NCI-H510A treated with DMSO at 0.1 percent for 48 hours (cell line): ENCODE measurements at places on chromosomes 4 and X.

DNA sequence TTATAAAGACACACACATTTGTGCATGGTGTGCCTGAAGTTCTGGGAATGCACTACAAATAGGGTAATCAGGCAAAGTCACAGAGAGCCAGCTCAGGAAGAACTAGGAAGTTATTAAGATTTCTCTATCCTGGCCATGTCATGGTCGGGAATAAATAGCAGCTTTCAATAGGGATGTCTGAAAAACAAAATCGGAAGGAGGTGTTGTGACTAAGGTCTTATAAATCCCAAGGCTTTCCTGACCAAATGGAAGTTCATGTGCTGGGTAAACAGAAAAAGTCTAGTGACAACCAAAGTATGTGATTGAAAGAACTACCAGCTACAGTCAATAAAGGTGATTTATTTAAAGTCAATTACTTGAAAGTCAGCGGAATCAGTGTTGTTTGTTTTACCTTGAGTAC is 262.5 kb upstream of the HS3ST1 start:
- no peak for DNase-seq

DNA sequence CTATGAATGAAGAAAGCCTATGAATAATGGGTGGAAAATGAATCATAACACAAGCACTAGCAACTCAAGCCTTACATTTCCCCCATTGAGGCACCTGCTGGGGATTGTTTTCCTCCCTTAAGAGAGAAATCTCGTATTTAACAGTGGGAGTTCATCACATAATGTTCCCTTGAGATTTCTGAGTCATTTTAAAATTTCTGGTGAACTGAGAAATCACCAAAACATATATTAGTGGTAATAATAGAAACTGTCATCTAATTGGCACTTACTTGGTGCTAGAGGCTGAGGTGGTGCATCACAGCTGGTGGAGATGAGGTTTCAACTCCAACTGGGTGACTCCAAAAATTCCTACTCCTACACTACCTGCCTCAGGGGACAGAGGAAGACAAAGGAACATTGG is 561.3 kb upstream of the LCORL start:
- no peak for DNase-seq

GRCh38 chr4:153485860-153486259 is 19.7 kb downstream of the TMEM131L start:
- peak; percentile 9 for DNase-seq

DNA sequence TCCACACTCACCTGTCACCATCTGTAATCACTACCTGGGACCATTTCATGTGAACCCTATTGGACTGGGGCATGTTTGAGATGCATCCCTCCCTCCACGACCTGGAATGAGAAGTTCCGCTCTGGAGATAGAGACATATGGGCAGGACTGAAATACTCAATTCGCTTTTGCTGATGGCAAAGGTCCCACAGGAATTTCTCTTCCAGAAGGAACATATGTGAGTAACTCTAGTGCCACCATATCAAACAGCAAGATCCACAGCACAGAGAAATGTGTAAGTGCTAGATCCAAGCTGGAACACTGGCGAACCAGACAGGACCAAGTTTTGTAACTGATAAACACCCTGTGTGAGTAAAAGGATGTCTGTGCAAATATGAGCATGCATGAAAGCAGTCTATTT is 43.9 kb downstream of the SEL1L3 start:
- no peak for DNase-seq

GRCh38 chr4:87835197-87835596 is 2.4 kb downstream of the MEPE start:
- DNase-seq, result no peak

- no peak for DNase-seq
Measured at GRCh38 chrX:136819031-136819703, 38.4 kb upstream of the ARHGEF6 start.

GRCh38 chr4:119765951-119766350 is 137.3 kb upstream of the PDE5A start:
- no peak for DNase-seq

GRCh38 chr4:6193399-6193798 is 7.0 kb downstream of the JAKMIP1 start:
- no peak for DNase-seq

DNA sequence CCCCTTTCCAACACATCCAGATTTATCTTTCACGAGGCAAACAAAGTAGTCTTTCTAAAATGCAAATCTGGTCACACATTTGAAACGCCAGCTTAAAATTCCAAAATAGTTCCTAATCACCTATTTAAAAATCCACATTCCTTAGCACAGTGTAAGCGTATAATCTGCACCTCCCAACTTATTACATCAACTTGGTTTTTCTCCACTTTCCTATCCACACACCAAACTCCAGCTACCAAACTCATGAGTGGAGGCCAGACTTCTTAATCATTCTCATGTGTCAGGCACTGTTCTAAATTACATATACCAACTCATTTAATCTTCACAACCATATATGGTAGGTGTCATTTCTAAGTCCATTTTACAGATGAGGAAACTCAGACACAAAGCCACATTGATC is 33.8 kb downstream of the ENOX2 start:
- no peak for DNase-seq

- DNase-seq, result no peak
Measured at GRCh38 chrX:154779261-154779660, 16.6 kb downstream of the DKC1 start.

DNA sequence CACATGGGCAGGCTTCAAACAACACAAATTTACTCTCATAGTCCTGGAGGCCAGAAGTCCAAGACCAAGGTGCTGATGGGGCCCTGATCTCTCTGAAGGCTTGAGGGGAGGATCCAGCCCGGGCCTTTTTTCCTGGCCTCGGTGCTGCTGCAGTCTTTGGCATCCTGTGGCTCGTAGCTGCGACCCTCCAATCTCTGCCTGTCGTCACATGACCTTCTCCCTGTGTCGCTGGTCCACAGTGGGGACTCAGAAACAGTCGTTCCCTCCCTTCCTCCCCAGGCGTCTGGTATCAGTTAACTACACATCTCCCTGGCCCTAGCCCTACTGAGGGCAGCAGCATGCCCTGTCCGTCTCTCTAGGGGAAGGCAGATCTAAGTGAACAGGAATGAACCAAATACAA is 19.1 kb upstream of the MSX1 start:
- DNase-seq, result no peak

GRCh38 chr4:164508771-164509170 is 245.2 kb upstream of the SMIM31 start:
- no peak for DNase-seq

- DNase-seq, result no peak
Measured at GRCh38 chrX:47563801-47564315, 2.9 kb downstream of the ARAF start.

DNA sequence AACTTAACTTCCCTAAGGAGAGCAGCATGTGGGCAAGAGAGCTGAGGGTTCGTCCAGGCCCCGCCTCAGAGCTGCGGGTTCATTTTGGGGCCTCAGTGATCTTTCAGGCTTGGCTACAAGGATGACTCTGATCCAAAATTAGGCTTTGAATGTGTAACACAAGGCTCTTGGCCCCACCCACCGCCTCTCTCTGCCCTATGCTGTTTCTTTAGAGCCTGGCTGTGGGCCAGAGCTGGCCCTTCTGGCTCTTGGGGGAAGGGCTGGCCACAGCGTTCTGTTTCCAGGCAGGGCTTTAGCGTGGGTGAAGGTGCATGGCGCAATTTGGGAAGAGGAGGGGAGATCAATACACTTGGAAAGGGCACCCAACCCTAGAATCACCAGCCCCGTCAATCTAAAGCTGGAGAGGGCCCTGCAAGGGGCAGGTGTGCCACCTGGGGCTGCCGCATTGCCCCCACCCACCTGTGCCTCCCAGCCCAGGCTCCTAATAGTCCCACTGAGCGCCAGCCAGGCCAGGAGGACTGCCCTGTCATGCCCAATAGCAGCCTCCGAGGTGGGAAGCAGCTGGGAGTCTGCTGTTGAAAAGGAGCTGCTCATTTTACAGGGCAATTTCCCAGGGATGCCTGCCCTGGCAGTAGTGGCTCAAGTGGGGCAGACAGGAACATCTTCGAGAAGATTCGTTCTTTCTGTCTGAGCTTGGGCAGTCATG is 84.5 kb upstream of the MAML3 start:
- peak; percentile 89 for DNase-seq

DNA sequence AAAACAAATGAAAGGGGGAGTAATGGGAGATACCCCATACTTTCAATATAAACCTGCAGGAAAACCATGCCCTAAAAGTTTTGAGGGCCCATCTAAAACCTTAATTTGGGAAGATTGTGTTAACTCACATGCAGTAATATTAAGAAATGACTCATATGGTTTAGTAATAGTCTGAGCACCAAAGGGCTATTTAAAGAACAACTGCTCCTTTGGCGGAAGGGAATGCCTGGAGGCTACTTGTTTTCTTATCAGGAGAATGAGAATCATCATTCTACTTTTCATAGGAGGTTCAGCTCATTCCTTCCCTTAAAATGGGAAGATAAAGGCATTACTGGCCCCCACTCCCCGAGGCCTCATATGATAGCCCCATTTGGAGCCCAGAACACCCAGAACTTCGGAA is 47.6 kb downstream of the SPIN3 start:
- DNase-seq, result no peak

DNA sequence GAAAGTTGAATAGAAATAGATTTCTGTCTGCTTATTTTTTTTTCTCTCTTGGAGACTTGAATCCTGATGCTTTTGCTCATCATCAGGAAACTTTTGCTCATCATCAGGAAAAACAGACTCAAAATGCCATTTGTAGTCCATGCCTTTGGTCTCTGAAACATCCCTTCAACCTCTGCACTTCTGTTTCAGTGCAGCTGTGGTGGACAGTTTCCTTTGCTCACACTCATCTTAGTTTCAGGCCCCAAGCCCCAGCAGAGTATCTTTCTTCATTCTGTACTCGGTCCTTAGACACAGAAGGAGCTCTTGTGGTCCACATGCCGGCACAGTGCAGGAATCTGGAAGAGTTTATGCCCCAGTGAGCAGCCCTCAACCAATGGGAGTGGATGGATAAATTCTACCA is 337.9 kb downstream of the PPP3CA start:
- no peak for DNase-seq

- peak; percentile 40 for DNase-seq
Measured at GRCh38 chr4:114780205-114780604, 181.6 kb downstream of the UGT8 start.
